ENCODE measurements at places on chromosomes 5 and 9.
A peak's percentile ranks its signal among the peaks of the same experiment; 100 is the strongest.

GRCh38 chr5:124126504-124127217 is 614.7 kb downstream of the CSNK1G3 start:
- no peak for DNase-seq

- no peak for DNase-seq
These were observed 100.7 kb downstream of the NLN start for GRCh38 chr5:65822710-65823109.

DNA sequence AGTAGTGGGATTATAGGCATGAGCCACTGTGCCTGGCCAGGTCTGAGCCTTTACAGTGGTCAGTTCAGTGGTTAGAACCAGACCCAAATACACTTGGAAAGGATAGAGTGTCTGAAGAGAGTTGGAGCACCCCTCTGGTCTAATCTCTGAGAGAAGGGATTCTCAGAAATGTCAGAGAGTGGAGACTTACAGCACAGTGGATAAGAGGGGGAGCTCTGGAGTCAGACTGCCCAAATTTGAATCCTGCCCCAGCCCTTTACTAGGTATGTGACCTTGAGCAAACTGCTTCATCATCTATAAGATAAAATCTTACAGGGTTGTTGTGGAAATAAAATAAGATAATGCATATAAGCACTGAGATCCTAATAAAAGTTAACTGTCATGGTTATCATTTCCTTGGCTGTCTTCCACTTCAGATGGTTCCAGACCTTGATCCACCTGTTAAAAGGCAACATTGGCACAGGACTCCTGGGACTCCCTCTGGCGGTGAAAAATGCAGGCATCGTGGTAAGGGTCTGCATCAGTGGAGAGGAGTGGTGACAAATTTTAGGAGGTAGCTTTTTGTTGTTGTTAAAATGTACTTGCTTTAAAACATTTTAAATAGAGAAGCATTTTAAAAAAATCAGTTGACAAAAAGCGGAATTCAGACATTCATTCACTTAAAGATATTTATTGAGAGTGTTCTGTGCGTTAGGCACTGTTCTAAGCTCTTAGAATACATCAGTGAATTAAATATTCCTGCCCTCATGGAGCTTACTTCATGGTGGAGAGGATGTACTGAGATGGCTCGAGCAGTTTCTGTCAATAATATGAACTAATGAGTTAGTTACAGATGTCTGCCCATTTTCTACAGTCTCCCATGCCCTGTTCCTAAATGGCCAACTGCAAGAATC is 16.0 kb downstream of the SLC36A1 start:
- no peak for DNase-seq

DNA sequence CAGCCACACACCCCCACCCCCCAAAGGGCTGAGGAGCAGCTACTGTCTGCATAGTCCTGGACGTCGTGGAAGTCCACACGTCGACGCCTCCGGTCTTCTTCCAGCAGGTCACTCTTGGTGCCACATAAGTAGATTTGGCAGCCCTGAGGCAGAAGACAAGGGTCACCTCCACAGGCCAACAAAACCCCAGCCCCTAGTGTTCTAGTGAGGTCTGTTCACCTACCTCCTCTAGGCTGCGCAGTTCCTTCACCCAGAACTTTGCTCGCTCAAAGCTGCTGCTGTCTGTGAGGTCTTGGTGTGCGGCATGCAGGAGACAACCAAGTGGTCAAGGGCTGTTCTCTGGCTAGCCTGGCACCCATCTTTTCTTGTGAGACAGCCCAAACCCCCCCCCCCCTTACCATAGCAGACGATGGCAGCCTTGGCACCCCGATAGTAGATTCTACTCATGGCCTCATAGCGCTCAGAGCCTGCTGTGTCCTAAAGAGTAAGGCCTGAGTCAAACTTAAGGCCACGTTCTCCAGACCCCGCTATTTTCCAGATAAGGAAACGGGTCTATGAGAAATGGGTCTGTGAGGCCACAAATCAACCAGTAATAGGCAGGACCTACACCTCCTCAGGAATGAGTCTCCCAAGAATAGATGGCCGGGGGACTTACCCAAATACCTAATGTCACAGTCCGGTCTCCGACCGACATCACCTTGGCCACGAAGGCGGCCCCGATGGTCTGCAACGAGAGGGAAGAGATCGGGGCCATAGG is 987 bp downstream of the RAB24 start:
- DNase-seq: no peak

DNA sequence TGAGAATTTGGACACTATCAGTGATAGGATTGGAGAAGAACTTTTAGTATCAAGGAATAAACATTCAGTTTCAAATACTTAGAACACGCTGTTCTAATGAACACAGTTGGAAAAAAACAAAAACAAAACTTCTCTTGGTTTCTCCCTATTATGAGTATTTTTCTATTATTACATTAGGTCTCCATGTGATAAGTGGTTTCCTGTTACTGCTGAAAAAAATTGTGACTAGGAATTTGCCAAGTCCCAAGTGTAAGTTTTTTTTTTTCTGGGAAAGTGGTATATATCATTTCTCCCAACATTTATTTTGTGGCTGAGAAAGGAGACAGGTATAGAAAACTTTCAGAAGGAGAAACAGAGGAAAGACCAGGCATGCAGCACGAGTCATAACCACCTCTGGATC is 41.1 kb downstream of the PCSK1 start:
- DNase-seq: no peak

DNA sequence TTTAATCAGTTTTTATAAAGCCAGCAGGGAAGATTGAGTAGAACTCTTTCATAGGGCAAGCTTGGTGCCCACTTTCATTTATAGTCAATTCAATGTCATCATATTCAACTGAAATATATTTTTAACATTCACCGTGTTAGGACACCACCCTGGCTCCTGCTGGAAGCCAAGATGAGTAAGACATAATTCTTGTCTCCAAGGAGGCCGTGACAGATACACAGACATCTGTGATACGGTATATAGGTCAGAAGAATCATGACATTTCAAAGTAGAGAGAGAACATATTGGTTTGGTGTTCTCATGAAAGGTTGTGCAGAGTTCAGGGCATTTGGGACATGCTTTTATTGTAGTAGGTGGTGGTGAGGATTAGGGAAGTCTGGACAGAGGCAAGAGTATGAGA is 120.1 kb downstream of the CMYA5 start:
- no peak for DNase-seq

- no peak for DNase-seq
These were observed 156.4 kb downstream of the CWC27 start for GRCh38 chr5:64925123-64925522.

DNA sequence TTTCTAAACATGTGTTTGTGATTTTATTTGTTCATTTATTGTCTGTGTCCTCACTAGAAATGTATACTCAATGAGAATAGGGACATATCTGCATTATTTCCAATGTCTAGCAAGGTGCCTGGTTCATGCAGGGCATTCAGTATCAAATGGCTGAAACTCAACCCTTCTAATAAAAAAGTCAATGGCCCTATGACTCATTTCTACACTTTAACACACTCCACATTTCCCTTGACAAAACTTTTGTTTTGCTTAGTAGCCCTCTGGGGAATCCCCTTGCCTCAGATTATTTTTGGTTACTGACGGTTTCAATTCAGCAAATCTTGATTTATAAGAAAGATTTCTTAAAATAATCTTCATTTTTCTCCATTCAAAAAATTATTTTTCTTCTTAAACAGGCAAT is 206.0 kb upstream of the DMRTA1 start:
- DNase-seq: peak; percentile 48

- no peak for DNase-seq
These were observed 79.7 kb upstream of the ICE1 start for GRCh38 chr5:5342784-5343183.

GRCh38 chr9:18149471-18150011 is 324.4 kb upstream of the ADAMTSL1 start:
- DNase-seq: no peak

DNA sequence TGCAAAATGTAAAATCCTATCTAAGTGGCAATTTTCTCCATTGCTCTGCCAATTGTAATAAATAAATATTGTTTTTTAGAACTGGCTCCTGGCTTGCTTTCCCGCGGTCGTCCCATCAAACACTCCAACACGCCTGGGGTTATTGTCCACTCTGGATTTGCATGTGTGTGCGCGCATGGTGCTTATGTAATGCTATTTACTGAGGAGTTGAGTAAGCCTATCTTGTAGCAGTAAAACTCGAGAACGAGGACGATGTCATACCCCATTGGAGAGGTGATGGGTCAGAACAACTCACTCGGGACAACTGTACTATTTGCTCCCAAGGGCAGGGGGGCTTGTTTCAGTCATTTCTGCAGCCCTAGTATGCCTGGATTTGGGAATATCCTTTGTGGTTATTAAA is 220.9 kb downstream of the PAX5 start:
- no peak for DNase-seq

GRCh38 chr5:173917788-173918786 is 29.9 kb downstream of the CPEB4 start:
- peak; percentile 77 for DNase-seq

DNA sequence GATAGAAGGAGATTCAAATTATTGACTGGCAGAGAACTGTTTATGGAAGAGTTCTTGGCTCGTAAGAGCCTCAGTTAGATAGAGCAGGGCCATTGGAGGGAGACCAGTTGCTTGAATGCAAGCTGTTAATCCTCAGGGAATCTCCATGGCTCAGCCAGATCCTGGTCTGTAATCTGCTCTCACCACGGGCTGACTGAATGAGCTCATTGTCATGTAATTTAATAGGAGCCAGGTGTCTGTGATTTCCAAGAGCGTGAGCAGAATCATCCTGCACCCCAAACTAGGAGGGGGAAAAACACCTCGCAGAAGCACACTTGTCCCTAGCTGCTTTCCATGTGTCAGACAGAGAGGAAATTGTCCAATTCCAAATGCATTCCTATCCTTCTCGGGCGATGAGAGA is 19.1 kb upstream of the KCNMB1 start:
- DNase-seq: no peak

- no peak for DNase-seq
These were observed 284.9 kb upstream of the IRX1 start for GRCh38 chr5:3310541-3311261.

DNA sequence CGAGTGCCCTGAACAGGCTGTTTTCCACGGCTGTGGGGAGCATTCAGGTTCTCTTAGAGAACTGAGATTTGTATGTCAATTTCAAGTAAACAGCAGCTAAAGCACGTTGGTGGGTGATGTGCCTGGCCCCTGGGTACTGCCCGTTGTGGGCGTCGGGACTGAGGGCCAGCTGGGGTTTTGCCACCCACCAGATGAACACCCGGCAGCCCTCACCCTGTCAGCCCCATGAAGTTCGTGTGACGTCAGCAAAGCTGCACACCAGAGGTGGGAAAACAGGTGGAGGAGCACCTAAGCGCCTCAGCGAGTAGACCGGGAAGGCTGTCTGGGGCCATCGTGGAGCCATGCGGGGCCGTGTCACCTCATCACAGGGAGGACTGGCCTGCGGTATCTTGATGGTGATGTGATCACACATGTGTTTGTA is 9.2 kb downstream of the CEP72 start:
- no peak for DNase-seq

DNA sequence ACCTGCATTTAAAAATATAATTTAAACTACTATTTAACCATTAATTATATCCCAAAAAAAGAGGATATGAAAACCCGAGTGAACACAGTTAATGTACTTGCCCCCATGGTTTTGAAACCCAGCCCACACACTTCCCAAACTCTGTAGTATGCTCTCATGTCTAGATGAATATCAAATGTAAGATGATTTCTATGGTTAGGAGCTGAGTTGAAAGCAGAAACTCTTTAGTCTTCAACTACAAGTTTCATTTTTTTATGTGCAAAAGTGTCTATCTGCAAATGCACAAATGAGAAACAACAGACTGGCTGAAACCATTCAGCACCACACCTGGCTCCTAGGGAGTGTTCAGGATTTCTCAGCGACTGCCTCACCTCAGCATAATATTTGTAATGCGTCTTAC is 183.3 kb downstream of the SEMA5A start:
- no peak for DNase-seq

GRCh38 chr9:109253637-109254284 is 67.1 kb downstream of the EPB41L4B start:
- no peak for DNase-seq

DNA sequence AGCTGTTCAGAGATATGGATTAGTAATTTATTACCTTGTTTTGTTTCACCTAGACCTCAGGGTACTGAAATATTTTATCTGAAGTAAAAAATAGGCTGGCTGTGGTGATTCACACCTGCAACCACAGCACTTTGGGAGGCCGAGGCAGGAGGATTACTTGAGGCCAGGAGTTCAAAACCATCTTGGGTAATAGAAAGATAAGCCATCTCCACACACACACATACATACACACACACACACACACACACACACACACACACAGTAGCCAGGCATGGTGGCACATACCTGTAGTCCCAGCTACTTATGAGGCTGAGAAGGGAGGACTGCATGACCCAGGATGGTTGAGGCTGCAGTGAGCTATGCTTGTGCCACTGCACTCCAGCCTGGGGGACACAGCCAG is 3.7 kb downstream of the ANXA2R start:
- DNase-seq: no peak

GRCh38 chr5:56012281-56012963 is 17.7 kb upstream of the IL6ST start:
- DNase-seq: no peak

- peak; percentile 95 for DNase-seq
These were observed at the start of gene TTF1 for GRCh38 chr9:132406554-132407122. Gene TTF1 (minus strand): TSS chr9:132406840. CDS start chr9:132402821, 4,019 bp downstream.

DNA sequence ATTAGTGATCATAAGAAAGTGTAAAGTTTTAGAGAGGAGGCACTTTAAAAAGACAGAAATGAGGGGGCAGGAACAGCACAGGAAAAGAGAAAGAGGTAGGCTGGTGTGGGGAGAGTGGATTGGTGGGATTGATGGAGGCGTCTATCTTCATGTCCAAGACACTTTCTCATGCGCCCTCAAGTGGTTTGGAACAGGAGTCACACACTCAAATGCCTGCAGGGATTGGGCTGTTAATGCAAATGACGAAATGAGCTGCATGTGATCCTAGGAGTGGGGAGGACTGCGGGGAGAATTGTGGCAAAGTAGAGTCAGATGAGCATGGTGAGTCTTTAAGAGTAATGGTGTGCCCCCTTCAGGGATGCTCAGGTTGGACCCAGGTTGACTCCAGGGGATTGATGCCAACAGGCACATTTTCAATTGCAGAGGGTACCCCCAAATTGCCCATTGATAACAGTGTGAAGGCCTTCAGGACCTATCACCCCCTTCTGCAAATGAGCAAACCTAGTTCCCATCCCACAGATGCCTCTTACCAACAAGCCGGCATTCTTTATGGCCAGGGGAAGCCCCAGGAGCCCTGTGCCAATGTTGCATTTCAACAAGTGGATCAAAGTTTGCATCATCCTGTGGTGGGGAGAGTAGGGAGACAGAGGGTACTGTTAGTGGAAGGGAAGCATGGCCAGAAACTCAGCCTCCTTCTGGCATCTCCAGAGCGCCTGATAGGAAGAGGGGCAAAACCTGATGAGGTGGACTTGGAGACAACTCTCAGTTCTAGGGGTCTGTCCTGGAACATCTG is 5.3 kb downstream of the SLC36A3 start:
- no peak for DNase-seq
